ENCODE measurements at places on chromosomes 4 and X.

- no peak for DNase-seq
These were observed 10.4 kb downstream of the ACOT9 start for GRCh38 chrX:23732704-23733103.

- DNase-seq, result no peak
These were observed 40.2 kb downstream of the ABCB7 start for GRCh38 chrX:75115707-75116413.

GRCh38 chr4:133129237-133129636 lies 19.9 kb upstream of the PCDH10 start:
- no peak for DNase-seq

DNA sequence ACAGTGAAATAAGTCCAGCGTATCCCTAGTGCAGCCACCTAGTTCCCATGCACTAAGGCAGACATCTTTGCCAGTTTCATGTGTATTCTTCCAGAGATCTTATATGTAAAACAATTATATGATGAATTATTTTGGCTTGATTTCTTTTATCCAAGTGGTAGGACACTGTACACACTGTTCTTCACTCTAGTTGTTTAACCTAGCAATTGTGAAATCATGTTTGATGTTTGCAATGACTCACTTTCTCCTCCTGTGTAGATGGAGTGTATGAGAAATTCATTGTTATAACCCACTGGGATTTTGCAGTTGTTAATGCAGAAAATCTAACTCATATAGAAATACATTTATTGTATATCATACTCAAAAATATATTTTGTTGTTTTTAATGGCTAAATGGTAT lies 17.5 kb upstream of the TBC1D1 start:
- no peak for DNase-seq

- DNase-seq, result no peak
These were observed 115.7 kb upstream of the PJA1 start for GRCh38 chrX:69280933-69281332.

GRCh38 chrX:119686087-119686691 lies 6.8 kb downstream of the SEPTIN6 start:
- no peak for DNase-seq

DNA sequence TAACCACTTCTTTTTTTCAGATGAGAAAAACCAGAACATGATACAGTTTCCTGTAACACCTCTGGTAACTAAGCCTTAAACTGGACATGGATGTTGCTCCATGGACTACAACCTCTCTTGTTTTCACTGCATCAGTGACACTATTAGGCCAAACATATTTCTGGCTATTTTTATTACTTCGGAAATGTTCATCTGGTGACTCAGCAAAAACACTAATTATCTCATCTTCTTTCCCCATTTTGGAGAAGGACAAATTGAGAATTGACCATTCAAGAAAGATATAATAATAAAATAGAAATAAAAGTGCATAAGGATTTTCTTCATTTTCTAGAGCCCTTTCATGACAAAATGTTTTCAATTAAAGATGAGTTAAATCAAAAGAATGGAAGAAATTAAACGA lies 361.9 kb upstream of the TECRL start:
- no peak for DNase-seq

DNA sequence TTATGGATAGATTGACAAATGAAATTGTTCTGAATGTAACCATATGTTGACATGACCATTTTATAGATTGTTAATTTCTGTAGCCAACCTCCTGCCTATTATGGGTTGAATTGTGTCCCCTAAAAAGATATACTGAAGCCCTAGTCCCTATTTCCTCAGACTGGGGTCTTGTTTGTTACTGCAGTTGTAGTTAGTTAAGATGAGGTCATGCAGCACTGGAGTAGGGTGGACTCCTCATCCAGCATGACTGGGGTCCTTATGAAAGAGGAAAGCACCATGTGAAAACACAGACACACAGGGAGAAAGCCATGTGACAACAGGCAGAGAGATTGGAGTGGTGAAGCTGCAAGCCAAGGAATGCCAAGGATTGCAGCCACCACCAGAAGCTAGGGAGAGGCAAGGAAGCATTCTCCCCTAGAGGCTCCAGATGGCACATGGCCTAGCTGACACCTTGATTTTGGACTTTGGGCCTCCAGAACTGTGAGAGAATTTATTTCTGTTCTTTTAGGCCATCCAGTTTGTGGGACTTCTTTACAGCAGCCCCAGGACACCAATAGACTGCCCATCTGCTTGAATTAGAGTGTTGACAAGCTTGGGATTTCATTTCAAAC lies 14.0 kb downstream of the MTM1 start:
- no peak for DNase-seq

DNA sequence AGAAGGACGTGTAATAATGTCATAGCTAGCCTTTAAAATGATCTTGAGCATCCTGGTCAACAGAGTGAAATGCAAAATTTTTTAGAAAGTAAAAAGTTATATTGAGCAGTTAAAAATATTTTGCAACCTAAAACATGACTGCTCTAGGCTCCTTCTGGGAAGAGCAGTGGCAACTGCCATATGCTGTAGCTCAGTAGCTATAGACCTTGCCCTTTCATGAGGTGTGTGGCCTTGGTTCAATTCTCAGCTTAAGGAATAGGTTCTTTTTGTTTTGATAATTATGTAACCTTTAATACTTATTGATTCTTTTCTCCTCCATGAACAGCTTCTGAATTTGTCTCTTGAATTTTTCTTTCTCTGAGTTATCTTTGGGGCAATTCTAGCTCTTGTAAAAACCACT lies 105.0 kb downstream of the ARSJ start:
- no peak for DNase-seq

- DNase-seq, result no peak
These were observed 5.9 kb downstream of the EMCN start for GRCh38 chr4:100511896-100512295.

DNA sequence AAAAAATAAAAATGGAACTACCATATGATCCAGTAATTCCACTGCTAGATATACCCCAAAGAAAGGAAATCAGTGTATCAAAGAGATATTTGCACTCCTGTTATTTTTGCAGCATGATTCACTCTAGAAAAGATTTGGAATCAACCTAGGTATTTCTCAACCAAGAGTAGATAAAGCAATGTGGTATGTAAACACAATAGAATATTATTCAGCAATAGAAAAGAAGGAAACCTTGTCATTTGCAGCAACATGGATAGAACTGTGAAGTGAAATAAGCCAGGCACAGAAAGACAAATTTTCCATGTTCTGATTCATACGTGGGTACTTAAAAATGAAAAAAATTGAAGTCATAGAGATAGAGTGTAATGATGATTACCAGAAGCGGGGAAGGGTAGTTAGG lies 362.3 kb upstream of the EPHA5 start:
- no peak for DNase-seq

DNA sequence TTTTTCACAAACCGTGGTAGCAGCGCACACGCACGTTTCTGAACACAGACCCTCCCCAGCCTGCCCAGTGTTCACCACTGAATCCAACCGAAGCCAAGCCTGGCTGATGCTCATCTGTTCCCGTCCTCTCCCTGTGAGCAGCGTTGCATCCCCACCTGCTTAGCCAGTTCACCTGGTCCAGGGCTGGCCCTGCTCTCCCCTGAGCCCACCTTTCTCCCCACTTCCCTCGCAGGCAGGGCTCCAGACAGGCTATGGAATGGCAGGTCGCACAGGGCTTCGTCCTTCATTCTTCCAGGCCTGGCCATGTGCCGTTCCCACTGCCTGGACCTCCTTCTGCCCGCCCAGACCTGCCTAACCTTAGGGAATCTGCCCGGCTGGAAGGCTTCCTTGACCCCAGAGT lies 246.9 kb downstream of the EVC2 start:
- no peak for DNase-seq

GRCh38 chr4:148332486-148332885 lies 109.7 kb downstream of the NR3C2 start:
- DNase-seq, result no peak

- no peak for DNase-seq
These were observed 4.8 kb upstream of the MAP7D3 start for GRCh38 chrX:136256026-136256425.

- no peak for DNase-seq
These were observed 714.5 kb downstream of the CCSER1 start for GRCh38 chr4:90841676-90842075.

DNA sequence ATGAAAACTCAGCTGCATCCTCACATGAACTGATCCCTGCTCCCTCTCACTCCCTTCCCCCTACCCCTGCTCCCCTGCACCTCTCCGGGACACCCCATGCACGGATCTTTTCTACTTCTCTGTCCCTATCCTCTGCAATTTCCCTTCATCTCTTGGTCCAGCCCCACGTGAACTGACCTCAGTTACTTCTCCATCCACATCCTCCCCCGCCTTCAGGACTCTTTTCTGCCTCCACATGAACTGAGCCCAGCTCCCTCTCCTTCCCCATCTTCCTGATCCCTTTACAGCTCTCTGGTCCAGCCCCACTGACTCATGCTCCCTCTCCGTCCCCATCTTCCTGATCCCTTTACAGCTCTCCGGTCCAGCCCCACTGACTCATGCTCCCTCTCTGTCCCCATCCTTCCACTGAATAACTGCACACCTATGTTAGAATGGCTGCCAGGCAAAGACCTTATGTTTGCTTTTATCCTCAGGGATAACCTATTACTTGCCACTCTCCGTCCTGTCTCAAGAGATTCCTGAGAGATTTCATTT lies 5.6 kb downstream of the CETN2 start:
- DNase-seq, result no peak

DNA sequence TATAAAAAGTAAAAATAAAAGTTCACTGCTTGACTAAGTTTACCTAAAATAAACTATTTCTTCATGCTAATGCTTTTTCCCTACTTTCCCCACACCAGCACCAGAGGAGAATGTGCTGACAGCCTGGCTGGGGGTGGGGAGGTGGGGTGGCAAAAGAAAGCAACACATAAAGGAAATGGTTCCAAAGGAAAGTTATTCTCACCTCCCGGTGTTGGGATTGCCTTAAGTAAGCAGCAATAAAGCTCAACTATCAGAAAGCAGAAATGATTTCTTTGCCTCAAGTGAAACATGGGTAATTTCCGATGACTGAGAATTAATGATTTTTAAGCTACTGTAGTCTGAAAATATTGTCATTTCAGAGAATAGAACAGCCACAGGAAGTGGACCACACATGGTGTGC lies 84.5 kb upstream of the DKK2 start:
- no peak for DNase-seq

- no peak for DNase-seq
These were observed 61.5 kb upstream of the GATB start for GRCh38 chr4:151822331-151822730.

DNA sequence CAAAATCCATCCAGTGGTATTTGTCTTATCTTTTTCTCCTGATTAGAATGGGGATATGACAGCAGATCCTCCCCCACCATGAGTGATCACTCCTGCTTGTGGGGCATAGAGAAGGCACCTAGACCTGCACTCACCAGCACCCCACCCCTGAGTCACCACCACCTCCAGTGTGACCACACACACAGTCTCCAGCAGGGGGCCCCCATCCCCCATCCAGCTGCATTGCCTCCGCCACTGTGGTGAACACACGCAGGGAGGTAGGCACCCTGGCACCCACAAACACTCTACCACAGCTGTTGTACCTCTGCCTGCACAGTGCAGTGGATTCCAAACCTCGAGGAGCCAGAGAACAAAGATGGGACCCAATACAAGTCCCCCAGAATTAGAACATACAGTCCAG lies 9.0 kb upstream of the MAGEA8 start:
- DNase-seq, result peak; percentile 27

GRCh38 chr4:74385386-74385785 lies 20.4 kb downstream of the EREG start:
- no peak for DNase-seq

DNA sequence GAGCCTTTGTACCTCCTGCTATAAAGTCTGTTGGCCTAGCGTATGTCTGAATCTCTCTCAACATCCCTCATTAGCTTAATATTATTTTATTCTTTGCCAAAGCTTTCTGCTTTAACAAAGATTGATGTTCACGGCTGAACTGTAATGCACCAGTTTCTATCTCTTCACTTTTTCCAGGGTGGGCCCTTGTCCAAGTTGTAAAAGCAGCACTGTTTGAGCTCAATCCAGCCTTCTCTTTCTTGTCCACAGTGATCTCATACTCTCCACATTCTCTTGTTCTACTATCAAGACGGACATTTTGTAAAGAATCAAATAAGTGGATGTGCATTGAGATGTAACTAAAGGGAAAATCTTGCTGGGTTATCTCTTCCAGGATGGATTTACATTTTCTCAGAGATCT lies 34.4 kb upstream of the RTL3 start:
- no peak for DNase-seq

- no peak for DNase-seq
These were observed 131.7 kb upstream of the INTU start for GRCh38 chr4:127501103-127501502.

- no peak for DNase-seq
These were observed 122.4 kb upstream of the NPY2R start for GRCh38 chr4:155085843-155086530.
